SK-N-SH (cell line): ENCODE measurements at places on chromosomes 5 and 9.

- no peaks in the 10 kb centered on the region for H3K27me3 ChIP-seq
- H3K4me1 ChIP-seq, result no peaks in the 10 kb centered on the region
- no peak for DNase-seq
Observed at GRCh38 chr9:111940697-111941096, 44.1 kb downstream of the UGCG start.

GRCh38 chr5:135600971-135601381 lies 22.2 kb upstream of the CXCL14 start:
- no peak overlapping the region for H3K27ac ChIP-seq
- no peaks in the 10 kb centered on the region for H3K36me3 ChIP-seq
- no peaks in the 10 kb centered on the region; the same call in 1 of the 2 replicates for H3K27me3 ChIP-seq
- no peak overlapping the region for H3K4me3 ChIP-seq

- H3K27me3 ChIP-seq, result no peaks in the 10 kb centered on the region
- no peak overlapping the region for H3K4me3 ChIP-seq
- DNase-seq, result no peak
- H3K4me1 ChIP-seq, result peaks cover 2% of the 10 kb centered on the region; the same call in 1 of the 2 replicates
- H3K36me3 ChIP-seq, result no peaks in the 10 kb centered on the region
Observed at GRCh38 chr9:96660692-96661248, 5.7 kb upstream of the PRXL2C start.

DNA sequence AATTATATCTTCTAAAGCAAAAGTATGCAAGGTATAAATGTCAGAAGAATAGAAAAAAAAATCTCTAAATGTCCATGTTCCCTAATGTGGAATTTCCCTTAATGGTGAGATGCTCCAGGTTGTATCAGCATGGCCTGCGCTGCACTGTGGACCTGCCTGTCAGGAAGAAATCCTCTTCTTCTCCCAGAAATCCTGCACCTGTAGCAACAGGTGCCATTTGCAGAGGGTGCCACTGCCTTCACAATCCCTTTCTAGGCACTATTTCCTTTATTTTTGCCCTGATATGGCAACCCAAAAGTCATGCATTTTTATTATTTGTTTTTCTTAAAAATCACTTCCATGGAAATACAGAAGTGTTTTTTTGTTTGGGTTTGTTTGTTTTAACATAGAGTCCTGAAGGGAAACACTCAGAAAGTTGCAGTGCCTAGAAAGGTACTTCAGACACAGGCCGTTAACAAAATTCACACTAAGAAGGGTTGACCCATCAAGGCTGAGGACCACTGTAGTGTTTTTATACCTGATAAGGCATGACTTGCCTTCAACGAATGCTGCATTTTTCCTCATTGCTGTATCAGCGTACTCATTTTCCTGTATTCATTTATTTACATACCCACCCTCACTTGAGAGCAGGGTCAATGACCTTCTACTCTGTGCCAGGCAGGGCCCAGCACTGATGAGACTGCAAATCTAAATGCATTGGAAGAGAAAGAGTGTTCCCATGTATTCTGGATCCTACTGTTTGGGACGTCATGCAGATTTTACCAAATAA lies 177.8 kb downstream of the SNX18 start:
- DNase-seq, result no peak
- H3K4me1 ChIP-seq, result peaks cover 8% of the 10 kb centered on the region; the same call in 1 of the 2 replicates
- H3K27ac ChIP-seq, result no peak overlapping the region
- H3K4me3 ChIP-seq, result no peak overlapping the region

GRCh38 chr5:145941448-145942130 lies 5.2 kb downstream of the SH3RF2 start:
- H3K27me3 ChIP-seq, result no peaks in the 10 kb centered on the region
- H3K4me1 ChIP-seq, result peaks cover 50% of the 10 kb centered on the region
- no peak overlapping the region for H3K27ac ChIP-seq
